Caki2 (cell line): ENCODE measurements at places on chromosomes 16 and 17. TPM values are rescaled to one million over a fixed set of nuclear protein-coding genes. Genes with fewer than 3 reads are reported as not detected.

Gene IL17C
- total RNA-seq: not detected in 2 replicates

Gene MLLT6
- total RNA-seq: 22.8 and 27.9 TPM in 2 replicates

DNA sequence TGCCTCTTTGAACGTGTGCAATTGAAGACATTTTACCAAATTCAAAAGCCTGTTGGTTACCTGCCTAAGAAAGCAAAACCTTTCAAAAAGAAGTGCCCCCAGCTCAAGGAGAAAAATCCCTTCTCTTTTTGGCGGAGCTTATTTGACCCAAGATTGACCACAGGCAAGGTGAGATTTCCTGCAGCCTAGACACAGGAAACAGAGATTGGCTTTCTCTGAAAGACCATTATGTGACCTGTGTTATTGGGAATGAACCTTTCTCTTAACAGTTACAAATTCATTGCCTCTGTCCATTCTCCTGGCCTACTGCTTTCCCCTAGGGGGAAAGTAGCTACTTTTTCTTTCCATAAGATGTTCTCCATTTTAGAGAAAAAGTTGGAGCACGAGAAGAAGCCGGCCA is 42.1 kb upstream of the MAF start:
- DNase-seq: no peak

DNA sequence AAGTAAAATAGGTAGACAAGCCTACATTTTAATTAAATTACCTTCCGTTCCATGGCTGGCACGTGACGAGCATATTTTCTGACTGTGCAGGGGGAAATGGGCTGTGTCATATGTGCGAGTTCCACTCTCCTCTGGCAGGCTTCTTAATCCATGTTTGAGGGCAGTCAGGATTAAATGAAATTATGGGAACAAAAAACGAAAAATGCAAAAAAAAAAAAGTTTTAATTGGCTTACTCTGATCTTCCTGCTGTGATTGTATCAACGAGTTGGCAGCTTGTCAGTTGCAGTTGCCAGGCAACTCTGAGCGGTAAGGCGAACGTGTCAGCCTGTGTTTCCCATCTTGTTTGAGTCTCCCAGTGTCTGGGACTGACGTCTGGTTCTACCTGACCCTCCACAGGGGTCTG is 302.9 kb upstream of the XYLT1 start:
- DNase-seq: no peak

DNA sequence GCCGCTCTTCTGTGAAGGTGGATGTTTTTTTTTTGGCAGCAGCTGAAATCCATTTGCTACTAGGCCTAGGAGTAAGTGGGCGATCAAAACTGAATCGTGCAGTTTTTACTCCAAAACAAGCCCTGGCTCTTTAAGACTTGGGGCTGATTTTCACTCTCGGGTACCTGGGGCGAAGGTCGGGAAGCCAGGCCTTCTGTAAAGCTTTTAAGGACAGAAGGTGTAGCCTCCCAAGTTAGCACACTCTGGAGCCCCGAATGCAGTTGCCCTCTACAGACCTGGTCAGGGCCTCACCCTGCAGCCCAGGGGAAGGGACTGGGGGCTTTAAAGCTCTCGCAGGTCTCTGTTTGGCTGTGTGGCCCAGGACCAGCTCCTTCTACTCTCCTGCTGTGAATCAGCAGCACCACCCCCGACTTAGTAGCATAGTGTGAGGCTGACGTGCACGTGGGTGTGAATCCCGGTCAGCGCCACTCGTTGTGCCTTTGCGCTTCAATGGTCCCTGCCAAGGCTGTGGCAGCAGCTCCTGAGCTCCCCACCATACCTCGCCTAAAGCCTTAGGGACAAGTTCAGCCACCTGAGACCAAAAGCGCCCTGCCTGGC is 49.9 kb downstream of the TMEM235 start:
- no peak for DNase-seq

DNA sequence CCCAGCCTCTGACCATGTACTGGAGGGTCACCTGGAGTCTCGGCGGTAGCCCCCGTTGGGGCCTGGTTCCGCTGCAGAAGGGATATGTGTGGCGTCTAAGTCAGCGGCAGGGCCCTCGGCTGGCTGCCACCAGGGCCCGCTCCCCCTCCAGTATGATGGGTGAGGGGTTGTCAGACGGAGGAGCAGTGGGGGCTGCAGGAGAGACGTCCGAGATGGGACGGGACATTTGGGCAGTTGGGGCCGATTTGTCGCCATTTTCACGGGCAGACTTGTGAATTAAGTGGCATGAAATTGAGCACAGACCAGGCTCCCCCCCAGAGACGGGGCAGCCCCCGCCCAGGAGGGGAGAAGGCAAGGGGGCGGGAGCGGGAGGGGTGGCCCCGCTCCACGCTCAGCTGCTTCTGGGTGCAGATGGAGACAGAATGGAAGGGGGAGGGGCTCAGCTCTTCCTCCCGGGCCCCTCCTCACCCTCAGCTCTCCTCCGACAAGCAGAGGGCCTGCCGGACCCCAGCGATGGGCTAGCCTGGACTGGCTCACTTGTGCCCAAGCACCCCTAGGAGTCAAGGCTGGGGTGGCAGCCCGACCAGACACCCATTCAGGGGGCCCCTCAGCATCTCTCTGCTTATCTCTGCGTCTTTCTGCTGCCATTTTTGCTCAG is 52.7 kb upstream of the LHX1 start:
- no peak for DNase-seq

GRCh38 chr17:6437466-6437865 is 2.5 kb upstream of the AIPL1 start:
- DNase-seq: no peak
